ENCODE measurements at places on chromosomes 16 and 17.

GRCh38 chr16:3729161-3730112, 12.1 kb upstream of the TRAP1 start:
- no peak for DNase-seq

DNA sequence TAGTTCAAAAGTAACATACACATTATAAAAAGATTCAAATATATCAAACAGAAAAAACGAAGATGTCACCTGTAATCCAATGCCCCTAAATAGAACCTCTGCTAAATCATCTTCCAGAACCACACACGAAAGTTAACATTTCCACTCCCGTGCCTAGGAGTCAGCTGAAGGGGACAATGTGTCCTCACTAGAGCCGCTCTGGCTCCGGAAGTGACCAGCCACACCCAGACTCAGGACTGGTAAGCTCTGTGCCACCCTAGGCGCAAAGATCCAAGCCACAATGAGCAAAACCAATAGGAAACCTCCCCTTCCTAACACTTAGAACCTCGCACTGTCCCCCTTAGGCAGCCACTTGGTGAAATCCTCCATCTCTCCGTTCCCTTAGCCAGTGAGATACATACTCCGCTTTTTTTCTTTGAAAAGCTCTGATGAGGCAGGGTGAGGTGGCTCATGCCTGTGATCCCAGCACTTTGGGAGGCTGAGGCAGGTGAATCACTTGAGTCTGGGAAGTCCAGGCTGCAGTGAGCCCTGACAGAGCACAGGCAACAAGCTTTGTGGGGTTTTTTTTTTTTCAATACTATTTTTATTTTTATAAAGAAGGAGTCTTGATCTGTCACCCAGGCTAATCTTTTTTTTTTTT, 11.8 kb downstream of the CTRB1 start:
- DNase-seq, result no peak

- DNase-seq, result no peak
Observed at GRCh38 chr17:62657145-62657665, 29.7 kb downstream of the MRC2 start.

DNA sequence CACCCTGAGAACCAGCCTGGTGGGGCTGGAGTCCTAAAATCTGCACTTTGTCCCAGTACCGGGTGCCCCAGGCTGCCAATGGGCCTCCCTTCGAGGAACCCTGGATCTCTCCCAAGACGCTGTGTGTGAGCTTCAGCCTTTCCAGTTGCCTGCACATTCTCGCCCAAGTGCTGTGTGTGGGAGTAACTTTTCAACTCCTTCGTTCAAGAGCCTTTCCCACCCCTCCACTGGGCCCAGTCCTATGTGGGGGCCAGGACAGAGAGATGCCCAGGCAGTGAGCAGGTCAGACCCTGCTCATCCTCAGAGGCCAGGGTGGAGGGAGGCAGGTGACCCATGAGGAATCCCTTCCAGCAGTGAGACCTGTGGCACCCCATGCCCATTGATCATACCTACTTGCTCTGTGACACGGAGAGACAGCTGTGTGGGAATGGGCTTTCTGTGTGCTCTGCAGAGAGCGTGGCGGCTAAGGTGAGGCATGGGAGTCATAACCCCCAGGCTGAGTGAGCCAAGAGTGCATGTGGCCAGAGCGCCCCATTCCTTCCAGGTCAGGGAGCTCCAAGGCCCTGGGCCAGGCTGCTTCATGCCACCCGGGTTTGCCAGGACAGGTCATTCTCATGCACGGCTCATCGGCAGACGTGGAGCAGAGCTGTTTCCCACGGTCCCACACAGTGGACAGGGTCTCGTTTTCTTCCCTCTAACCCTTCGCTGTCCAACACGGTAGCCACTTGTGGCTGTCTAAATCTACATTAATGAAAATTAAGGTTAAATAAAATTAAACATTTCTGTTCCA, 154.4 kb downstream of the CLEC16A start:
- DNase-seq, result no peak

GRCh38 chr17:55492781-55493341, 18.4 kb downstream of the SMIM36 start:
- DNase-seq, result no peak

- no peak for DNase-seq
Observed at GRCh38 chr16:29663807-29664090, 702 bp downstream of the SPN start.

DNA sequence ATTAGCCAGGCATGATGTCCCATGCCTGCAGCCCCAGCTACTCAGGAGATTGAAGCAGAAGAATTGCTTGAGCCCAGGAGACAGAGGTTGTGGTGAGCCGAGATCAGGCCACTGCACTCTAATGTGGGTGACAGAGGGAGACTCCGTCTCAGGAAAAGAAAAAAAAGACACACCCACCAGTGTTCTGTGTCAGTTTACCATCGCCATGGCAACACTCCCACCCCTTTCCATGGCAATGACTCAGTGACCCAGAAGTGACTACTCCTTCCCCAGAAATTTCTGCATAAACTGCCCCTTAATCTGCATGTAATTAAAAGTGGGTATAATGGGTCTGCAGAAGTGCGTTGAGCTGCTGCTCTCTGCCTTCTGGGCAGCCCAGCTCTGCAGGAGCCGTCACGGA, 4.0 kb upstream of the ZC3H18 start:
- DNase-seq, result peak; percentile 78

- no peak for DNase-seq
Observed at GRCh38 chr17:51373489-51374152, 113.3 kb downstream of the UTP18 start.

GRCh38 chr17:1577182-1577581, 14.6 kb upstream of the PITPNA start:
- no peak for DNase-seq

GRCh38 chr16:64711026-64711425, 410.8 kb downstream of the CDH11 start:
- DNase-seq, result no peak

DNA sequence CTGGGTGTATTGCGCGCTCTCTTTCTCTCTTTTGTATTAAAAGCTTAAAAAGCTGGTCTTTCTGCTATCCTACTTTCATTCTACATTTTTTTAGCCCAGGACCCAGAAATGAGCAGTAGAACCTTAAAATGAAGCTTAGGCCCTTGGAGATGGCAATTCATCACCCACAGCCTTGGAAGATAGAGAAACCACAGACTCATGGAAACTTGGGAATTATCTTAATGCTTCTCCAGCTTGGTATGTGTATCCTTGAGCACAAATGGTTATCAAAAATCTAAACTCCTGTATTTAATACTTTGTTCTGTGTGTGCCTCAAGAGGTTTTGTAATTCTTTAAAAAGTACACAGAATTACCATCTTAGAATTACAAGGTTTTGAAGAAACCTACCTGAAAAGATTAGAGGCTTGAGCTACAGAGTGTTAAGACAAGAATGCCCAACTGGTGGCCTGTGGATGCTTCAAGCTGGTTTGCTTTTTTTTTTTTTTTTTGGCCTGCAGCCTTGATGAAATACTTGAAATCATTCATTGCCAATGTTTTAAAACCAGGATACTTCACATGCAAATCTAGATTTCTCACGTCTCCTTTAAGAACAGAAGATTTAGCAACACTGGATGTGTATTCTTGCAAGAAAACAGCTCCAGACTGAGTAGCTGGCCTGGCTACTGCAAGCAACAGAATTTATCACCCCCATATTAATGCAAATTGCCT, 105.0 kb downstream of the XYLT1 start:
- no peak for DNase-seq

DNA sequence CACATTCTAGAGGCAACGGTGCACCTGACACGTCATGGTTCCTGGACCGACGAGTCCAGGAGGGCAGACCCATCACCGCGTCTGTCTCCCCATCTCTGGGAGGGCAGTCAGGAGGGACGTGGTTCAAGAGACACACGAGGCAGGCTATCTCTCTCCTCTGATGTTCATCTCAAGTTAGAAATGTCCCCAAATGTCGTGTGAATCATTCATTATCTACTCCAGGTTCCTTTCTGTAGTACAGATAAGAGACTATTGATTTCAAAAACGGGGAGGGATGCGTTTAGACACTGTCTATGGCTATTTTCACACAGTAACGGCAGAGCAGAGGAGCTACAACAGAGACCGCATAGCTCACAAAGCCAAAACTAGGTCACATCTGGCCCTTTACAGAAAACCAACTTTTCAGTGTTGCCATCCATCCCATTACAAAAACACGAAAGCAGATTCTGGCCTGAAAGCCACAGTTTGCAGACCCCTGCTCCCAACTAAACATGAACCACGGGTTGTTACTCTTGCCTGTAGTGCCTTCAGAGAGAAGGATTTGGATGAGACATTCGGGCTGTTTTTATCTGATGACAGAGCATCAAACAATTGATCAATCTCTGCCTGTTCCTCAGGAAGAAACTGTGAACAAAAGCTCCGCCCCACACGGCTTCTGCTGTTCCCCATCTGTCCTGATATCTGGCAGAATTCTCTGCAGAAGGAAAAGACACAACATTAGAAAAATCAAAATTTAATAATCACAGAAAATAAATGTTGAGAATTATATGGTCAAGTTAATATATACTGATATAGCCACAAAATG, 6.8 kb downstream of the MEAK7 start:
- DNase-seq, result no peak

- no peak for DNase-seq
Observed at GRCh38 chr16:86740906-86741799, 162.8 kb downstream of the FOXL1 start.

DNA sequence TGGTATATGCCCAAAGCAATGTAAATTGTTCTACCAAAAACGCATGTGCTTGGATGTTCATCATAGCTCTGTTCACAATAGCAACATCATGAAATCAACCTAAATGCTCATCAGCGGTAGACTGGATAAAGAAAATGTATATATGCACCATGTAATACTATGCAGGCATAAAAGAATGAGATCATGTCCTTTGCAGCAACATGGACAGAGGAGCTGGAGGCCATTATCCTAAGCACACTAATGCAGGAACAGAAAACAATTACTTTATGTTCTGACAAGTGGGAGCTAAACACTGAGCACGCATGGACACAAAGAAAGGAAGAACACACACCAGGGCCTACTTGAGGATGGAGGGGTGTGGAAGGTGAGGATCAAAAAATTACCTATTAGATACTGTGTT, 33.7 kb downstream of the TANC2 start:
- no peak for DNase-seq

GRCh38 chr16:62177351-62178203, 141.3 kb upstream of the CDH8 start:
- DNase-seq, result no peak

DNA sequence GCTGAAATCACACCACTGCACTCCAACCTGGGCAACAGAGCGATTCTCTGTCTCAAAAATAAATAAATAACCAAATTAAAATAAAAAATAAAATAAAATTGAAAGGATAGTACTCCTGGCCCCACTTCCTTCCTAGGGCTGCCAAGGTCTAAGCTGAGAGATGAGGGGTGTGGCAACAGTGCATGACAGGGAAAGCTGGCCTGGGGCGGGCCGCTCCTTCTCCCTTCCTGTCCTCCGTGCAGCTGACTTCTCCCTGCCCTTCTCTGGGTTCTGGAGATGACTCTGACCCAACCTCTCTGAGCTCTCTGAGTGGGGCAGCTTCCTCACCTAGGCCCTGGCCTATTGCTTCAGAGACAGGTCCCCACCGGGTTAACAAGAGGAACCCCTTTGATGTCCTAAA, 8.7 kb upstream of the SLC25A39 start:
- no peak for DNase-seq

DNA sequence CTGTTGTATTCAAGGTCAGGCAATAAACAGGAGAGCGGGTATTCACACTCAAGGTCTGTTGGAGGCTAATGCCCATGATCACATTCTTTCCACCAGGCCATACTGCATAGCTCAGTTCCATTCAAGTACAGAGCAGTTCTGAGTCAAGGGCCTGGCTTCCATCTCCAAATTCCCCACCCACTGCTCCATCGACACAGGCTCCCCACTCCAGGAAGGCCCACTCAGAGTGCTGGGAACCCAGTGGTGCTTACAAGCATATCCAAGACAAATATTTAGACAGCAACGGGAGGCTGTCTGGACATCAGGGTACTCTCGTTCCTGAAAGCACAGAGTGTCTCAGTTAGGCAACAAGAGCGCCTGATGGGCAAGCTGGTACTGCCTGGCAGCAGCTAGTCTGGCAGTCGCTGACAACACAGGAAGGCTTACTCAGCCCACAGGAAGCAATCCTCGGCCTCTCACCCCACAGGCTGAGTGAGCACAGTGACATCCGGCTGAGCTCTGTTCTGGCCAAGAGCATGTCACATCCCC, 40.9 kb downstream of the RFFL start:
- DNase-seq, result peak; percentile 73

GRCh38 chr16:12240036-12240435, 263.5 kb downstream of the SNX29 start:
- no peak for DNase-seq

DNA sequence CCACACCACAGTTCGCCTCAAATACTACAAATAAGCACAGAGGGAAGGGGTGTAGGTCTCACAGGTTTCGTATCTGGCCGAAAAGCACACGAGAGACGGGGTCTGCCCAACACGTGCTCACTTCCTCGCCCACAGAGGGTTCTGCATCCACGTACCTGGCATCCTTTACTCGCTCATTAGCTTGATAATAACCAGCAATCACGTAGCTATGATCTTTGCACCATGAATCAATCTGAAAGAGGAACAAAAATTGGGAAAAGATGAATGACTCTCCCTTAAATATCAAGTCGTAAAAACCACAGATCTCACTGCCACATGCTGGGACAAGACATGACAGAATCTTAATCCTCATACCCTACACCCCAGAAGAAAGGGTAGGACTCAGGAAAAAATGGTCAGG, 10.5 kb downstream of the EMC8 start:
- no peak for DNase-seq

DNA sequence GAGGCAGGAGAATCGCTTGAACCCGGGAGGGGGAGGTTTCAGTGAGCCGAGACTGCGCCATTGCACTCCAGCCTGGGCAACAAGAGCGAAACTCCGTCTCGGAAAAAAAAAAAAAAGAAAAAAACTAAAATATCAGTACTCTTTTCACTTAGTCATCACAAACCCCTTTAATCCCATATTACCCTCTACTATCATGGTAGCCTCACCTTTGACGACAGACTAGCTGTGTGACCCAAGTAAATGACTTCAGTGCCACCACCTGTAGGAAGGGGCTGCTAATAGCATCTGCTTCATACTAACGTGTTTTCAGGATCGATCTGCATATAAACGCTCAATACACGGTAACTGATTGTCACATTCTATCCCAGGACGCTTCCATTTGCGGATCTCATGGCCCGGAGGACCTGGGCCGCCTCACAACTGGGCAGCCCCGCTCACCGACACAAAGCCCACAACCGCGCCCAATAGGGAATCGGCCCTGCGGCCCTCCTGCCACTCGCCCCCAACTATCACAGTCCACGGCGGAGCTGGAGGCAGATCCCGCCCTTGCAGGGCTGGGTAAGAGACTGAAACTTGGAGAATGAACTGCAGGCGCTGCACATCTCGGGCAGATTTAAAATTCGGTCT, 1.1 kb upstream of the ZNF263 start:
- no peak for DNase-seq

- no peak for DNase-seq
Observed at GRCh38 chr16:12318661-12319427, 342.3 kb downstream of the SNX29 start.

GRCh38 chr17:50916708-50917417, 50.7 kb upstream of the TOB1 start:
- DNase-seq, result no peak

All from T-helper 2 cell treated with Interferon-gamma antibody and Interleukin-4, amounts not matched to agents 5 μg/mL and 100 μg/mL, for 36 hours (primary cell).